ENCODE measurements at places on chromosomes 5 and 9. TPM values are rescaled to one million over a fixed set of nuclear protein-coding genes. Genes with fewer than 3 reads are reported as not detected.

- no peak for DNase-seq
Observed at GRCh38 chr5:178383301-178383918, 150.8 kb upstream of the PHYKPL start.

Gene EXOSC2
- total RNA-seq, result 21.0 TPM

Gene PDGFRB
- 96.6 TPM for total RNA-seq

Gene FCHO2
- 20.7 TPM for total RNA-seq

Gene ARID3C
- 0.16 TPM for total RNA-seq

Data from astrocyte (in vitro differentiated cells and primary cell).